ENCODE measurements at places on chromosomes 6 and 20.
A peak's percentile ranks its signal among the peaks of the same experiment; 100 is the strongest.

DNA sequence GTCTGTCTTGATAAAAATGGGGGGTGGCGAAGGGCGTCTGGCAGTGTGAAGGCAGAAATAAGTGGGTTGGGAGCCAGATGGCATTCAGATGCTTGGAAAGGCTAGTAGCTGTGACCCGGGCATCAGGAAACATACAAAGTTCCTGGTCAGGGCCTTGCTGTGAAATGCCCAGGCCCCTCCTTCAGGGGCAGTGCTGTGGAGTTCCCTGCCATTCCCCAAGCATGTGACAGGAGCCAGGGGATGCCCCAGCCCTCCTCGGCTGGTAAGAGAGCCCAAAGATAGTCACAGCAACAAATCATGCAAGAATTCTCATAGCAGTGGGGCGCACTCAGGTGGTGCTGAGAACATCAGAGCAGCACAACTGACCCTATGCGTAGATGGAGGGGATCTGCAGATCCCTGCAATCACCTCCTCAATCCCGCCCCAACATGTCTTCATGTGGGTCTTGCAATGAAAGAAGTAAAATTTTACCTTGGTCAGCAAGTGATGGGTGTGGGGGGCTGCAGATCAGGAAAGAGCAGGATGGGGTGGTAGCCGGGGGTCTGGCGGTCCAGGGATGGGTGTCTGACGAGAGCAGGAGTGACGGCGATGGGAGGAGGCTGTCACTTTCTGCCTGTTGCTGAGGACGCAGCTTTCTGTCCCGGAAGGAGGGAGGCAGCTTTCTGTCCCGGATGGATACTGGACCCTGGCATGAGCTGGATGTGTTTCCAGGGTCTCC lies 39.5 kb downstream of the SLC22A1 start:
- no peak for DNase-seq

DNA sequence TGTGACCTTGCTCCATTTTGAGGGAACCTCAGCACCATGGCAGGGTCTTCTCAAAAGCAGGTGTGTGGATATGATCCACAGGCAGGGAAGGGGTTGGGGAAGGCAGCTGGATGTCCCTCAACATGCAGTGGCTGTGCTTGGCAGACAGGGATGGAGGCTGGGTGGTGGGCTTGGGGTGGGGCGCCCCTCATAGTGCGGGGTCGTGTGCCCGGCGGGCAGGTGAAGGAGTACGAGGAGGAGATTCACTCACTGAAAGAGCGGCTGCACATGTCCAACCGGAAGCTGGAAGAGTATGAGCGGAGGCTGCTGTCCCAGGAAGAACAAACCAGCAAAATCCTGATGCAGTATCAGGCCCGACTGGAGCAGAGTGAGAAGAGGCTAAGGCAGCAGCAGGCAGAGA lies 8.0 kb upstream of the ZBTB9 start:
- no peak for DNase-seq

DNA sequence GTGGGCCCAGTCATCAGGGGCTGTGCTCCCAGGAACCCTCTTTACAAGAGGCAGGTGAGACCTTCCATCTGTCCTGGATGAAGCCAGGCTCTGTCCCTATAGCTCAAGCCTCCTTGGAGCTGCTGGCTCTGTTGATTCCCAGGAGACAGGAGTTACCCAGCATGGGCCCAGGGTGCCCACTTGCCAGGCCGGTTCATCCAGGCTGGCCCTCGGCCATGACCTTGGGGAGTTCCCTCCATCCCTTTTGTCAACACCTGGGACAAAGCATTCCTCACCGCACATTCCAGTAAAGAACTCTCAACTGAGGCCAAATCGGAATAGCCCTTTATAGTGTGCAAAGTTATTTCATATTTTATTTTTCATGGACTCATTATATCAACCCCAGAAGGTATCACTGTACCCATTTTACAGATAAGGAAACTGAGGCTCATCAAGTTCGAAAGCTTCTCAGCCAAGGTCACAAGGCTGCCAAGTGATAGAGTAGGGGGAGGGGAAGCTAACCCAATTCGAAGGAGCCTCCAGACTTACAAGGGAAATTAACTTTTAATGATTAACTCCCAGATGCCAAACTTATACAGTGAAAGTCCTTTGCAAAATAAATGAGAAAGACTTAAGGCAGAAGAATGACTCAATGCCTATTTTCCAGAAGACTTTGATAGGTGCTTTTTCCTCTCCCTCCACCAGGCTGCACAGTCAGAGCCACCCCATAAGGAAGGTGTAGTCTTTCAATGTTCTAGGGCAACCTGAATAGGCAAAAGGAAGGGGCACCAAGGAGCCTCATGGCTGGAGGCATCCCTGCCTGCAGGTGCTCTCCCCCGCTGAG lies 18.5 kb downstream of the SDC4 start:
- no peak for DNase-seq

GRCh38 chr20:16236589-16237241 lies 336.5 kb downstream of the KIF16B start:
- DNase-seq: no peak

DNA sequence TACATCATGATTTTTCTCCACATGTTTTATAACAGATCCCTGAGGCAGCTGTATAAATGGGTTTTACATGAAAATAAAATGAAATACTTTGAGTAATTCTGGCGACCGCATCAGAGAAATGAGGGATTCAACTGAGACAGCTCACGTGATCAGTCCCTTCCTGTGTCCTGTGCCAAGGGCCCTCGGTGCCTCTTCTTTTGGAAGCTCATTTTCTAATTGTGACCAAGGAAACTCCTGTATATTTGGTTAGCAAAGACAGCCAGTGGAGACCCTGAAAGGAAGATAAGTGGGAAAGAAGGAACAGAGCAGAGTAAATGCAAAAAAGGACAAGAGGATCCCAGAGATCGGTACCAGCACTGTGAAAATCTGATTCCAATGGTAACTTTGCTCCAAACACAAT lies 129.9 kb downstream of the FYN start:
- no peak for DNase-seq

DNA sequence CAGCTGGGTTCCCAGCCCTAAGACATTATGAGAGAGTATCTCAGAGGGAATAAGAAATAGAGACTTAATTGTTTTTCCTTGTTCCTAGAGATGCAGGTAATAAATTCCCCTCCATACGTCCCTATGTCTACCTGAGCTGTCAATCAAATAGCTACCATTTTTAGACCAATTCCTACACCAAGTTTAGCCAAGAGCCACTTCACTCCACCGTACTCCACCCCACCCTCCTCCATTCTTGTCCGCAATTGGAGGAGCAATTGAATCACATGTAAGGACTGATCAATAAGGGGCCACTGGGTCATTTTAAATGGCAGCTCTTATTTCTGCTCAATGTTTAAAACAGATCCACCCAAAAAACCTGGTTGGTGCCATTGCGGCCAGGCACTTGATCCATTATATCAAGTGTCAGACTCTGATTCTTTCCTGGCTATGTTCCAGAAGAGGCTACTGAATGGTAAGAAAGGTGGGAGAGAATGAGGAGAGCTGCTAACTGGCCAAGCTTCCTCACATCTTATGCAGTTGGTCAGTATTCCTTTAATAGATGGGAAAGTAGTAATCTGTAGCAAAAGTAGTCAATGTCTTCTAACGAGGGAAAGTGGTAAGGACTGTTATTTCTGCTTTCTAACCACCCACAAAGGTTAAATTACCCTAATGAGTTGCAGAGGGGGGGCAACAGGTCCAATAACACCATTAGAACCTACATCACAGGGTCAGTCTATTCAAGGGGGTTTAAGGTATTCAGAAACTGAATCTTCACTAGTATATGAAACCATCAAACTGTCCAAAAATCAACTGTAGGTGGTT lies 34.1 kb downstream of the ARHGAP18 start:
- no peak for DNase-seq

- no peak for DNase-seq
These were observed 6.5 kb downstream of the PLEKHG1 start for GRCh38 chr6:150606168-150606591.

- peak; percentile 19 for DNase-seq
These were observed 404.9 kb upstream of the SOX4 start for GRCh38 chr6:21188505-21189223.

GRCh38 chr6:140601021-140601808 lies 1226.8 kb upstream of the CITED2 start:
- DNase-seq: no peak

DNA sequence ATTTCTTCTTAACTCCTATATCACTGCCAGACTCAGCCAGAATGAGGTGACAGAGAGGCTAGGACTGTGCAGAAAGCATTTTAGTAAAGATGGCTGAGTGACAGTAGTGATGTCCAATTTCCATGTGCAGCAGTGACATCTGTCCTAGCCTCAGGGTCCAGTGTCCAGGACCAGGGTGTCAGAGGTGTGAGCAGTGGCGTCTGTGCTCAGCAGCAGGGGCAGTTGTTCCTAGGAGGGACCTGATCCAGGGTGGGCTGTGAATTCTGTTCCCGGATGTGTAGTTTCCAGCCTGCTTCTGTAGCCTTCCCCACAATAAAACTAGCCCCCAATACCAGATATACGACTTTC lies 6.0 kb downstream of the HLA-B start:
- no peak for DNase-seq

DNA sequence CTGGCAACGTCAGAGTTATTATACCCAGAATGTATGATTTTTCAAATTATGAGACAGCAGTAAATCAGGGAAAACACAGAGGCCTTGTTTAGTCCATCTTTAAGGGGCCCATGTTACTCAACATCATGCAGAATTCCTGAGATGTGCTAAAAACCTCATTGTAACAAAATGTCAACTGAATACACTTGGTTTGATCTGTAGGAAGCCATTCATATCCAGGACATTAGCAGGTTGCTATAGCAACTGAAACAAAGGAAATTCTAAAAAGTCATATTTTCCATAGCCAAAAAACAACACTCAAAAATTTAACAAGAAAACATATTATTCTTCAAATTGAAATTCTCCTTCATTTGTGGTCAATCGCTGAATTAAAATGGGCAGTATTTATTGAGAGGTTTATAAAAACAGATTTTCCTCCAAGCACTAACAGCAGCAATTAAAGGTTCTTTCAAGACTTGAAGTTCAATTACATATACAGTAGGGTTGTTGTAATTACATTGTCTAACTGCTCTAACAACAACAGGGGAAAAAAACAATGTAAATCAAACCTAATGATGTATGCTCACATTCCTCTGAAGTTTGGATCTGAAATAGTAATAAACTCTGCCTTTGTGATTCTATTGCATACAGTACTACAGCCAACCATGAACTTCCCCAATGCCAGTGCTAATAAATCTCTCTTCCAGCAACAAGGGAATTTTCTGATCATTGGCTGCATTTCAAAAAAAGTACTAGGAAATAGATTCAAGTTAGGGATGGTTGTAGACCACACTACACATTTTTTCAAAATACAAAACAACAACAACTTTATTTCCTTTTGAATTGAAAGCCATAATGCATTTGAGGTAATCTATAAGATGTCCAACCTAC lies 34.9 kb downstream of the COL12A1 start:
- DNase-seq: no peak

GRCh38 chr20:5913166-5913565 lies 37.2 kb downstream of the TRMT6 start:
- DNase-seq: no peak

- DNase-seq: no peak
These were observed 102.3 kb downstream of the CTNNBL1 start for GRCh38 chr20:37796121-37796520.

GRCh38 chr20:32528171-32528891 lies 56.8 kb downstream of the NOL4L start:
- DNase-seq: no peak

- no peak for DNase-seq
These were observed 10.6 kb upstream of the RBBP8NL start for GRCh38 chr20:62437927-62438326.

- no peak for DNase-seq
These were observed 38.8 kb downstream of the SNX9 start for GRCh38 chr6:157861814-157862213.

DNA sequence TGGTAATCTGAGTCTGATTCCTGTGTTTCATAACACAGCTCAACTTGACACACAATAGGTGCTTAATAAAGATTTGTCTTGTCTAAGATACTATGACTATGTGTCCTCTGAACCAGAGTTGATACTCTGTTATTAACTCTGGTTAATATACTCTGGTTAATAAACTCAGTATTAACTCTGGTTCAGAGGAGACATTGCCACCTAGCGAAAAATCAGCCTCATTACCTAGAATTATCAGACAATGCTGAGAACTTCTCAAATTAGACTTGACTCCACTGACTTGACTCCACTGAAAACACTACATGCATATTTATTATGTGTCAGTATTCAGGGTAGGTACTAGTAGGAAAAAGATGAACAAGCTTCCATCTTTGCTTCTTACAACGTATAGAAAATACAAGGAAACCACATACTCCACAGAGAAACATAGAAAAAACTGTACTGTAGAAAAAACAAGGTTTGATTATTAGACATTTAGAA lies 73.9 kb downstream of the AHI1 start:
- DNase-seq: peak; percentile 77

DNA sequence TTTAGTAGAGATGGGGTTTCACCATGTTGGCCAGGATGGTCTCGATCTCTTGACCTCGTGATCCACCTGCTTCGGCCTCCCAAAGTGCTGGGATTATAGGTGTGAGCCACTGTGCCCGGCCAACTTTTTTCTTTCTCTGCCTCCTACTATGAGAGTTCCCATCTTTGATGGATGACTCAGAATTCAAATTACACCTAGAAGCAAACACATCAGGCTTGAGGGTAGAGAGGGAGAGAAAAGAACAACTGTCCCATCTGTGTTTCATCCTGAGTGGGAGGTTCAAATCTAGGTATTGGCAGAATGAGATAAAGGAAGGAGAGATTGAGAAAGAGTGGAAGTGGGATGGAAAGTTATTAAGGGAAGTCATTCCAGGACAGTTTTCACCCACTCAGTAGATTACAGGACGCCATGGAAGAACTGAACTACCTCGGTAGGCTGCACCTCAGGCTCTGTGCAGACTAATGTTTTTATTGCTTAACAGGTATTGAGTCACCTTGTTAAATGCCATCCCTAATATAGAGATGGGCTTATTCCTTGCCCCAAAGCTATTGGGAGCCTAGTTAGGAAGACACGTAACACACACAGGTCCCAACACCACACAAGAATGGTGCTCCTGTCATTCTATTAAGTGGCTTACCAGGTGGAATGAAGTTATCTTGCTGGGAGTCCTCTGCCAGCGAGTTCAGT lies 275.7 kb downstream of the SOX4 start:
- no peak for DNase-seq

GRCh38 chr20:5267092-5267491 lies 49.7 kb downstream of the PROKR2 start:
- DNase-seq: no peak

GRCh38 chr6:11804701-11805100 lies 26.1 kb upstream of the ADTRP start:
- DNase-seq: no peak

DNA sequence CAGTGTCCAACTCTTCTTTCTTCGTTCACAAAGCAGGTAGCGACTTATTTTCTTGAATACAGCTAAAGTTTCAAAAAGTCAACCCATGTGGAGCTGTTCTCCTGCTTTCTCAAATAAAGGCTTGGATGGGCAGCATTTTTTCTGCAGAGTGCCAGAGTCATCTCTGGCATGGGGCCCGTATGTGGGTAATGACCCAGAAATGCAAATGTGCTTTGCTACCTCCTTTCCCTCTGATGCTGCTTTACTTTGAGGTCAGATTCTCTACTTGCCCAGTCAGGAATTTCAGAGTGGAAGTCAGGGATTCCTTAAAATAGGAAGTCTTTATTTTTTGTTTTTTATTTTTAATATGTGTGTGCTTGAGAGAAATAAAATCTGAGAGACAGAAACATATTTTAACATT lies 4.9 kb downstream of the NKAIN2 start:
- DNase-seq: no peak
